ENCODE measurements at places on chromosomes 3 and 15. TPM values are rescaled to one million over a fixed set of nuclear protein-coding genes. Genes with fewer than 3 reads are reported as not detected.

GRCh38 chr3:179811321-179812095, 158.7 kb downstream of the USP13 start:
- DNase-seq, result peak; percentile 19

GRCh38 chr15:91413142-91413541, 313.1 kb downstream of the SV2B start:
- no peak for DNase-seq

- DNase-seq, result no peak
These were observed 562.1 kb downstream of the IGSF11 start for GRCh38 chr3:118472586-118472985.

GRCh38 chr3:31670136-31670535, 137.4 kb downstream of the STT3B start:
- no peak for DNase-seq

DNA sequence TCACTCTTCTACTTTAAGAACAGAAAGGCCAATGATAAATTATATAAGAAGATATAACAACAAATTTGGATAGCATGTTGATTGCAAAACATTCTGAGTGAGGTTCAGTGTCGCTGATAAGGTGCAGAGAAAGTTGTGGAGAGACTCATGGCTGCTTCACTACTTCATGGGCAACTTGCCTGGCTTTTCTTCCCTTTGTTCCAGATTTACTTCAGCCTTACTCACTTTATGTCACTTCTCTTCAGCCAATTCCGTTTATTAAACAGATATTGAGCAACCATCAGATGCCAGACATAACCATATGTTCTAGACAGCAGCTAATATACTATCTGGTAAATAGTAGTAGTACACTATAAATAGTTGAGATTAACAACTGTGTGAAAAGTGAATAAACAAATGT, 150.0 kb upstream of the CHL1 start:
- DNase-seq, result no peak

- DNase-seq, result no peak
These were observed 96.8 kb downstream of the PLCH1 start for GRCh38 chr3:155648013-155648591.

GRCh38 chr3:78506061-78506460, 1261.7 kb downstream of the ROBO1 start:
- DNase-seq, result no peak

DNA sequence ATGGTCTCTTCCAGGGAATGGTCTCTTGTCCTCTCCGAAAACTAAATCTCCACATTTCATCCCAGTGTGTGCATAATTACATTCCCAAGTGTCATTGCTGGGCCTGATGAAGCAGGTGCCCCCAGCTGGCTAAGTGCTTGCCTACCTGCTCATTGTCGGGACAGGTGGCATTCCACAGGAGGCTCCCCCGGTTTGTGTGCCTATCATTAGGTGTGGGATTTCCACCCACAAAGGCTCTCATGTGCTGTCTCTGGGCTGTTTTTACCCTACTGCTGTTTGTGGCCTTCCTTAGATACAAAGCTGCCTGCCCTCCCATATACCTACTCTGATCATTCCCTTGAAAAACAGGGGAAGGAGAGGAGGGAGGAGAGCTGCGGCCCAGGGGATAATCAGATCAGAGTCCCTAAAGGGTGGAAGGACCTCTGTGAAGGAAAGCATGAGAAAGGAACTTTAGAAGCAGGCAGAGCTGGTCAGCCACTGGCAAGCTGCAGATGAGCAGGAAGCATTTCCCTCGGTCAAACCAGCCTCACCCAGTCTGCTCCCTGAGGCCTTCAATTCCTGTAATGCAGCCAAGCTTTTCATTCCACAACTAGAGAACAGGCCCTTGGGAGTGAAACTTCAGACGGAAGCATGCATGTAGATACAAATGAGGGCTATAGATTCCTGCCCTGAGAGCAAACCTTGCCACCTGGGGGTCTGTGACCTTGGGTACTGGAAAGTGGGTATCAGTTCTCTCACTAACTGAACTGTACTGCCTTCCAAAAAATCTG, 60.7 kb upstream of the HEG1 start:
- DNase-seq, result no peak

DNA sequence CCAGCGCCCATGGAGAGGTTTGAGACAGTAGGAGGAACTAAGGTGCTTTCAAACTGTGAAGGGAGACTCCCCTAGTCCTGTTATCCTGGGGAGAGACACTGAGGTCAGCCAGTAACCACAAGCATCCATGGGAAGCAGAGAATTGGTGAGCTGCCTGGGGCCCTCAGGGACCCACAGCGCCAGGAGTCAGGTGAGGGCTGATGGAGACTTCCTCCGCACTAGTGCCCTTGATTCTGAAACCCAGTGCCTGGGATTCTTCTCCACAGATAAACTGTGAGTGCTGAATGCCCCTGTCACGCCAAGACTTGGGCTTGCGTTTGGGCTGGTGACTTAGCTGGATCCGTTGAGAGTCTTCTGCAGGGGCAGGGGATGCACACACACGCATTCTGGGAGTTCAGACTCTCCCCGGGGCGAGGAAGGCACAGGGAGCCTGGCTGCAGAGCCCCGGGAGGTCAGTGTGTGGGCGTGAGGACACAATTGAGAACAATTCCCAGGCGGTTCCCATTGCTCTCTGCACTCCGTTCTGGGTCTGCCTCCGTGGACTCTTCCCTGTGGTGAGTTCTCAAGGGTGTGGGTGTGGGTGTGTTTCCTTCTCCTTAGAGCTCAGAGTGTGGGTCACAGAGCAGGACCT, 37.9 kb upstream of the SLCO2A1 start:
- no peak for DNase-seq

- no peak for DNase-seq
These were observed 25.9 kb upstream of the CAPN7 start for GRCh38 chr3:15180042-15180611.

DNA sequence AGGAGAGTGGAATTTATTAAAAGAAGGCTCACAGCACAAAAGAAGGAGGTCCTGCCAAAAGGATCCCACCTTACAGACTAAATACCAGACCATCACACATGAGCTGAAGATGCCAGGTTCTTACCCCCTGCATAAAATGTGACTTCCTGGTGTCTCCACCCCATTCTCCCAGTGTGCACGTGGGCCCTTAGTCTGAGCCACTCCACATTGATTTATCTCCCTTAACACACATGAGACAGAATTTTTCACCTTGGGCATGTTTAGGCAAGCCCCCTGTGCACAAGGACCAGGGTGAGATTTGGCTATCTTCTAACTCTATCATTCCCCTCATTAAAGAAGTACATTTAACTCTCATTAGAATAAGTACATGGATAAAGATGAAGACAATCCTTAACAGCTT, 916.7 kb downstream of the PLOD2 start:
- DNase-seq, result no peak

Gene CPB1
- total RNA-seq, result 19.0 TPM

Gene SLC12A1
- total RNA-seq, result not detected

Gene LYZL4
- total RNA-seq, result not detected

Measured in colonic mucosa (tissue), 4 donors.